Activated CD4-positive, alpha-beta memory T cell treated with anti-CD3 and anti-CD28 coated beads for 36 hours (primary cell): ENCODE measurements at places on chromosomes 12 and 14.
A peak's percentile ranks its signal among the peaks of the same experiment; 100 is the strongest.

GRCh38 chr12:77025782-77026314, 39.5 kb downstream of the E2F7 start:
- DNase-seq = no peak

- DNase-seq = no peak
Measured at GRCh38 chr14:68143341-68143841, 323.8 kb downstream of the RAD51B start.

DNA sequence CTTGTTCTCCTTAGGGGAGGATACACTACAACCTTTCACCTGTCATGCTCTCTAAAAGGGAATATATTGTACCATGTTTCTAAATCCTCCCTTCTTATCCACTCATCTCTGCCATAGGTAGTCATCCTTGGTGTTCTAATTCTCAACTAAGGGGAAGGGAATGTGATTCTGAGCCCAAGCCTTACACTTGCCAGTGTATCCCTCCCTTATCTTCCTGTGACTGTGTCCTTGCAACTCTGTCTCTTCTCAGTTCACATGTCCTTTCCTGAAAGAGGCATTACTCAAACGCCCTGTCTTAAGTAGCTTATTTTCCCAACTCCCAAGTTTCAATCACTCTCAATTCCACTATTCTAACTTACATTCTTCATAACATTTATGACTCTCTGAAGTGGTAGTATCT, 44.5 kb upstream of the SYT10 start:
- no peak for DNase-seq

DNA sequence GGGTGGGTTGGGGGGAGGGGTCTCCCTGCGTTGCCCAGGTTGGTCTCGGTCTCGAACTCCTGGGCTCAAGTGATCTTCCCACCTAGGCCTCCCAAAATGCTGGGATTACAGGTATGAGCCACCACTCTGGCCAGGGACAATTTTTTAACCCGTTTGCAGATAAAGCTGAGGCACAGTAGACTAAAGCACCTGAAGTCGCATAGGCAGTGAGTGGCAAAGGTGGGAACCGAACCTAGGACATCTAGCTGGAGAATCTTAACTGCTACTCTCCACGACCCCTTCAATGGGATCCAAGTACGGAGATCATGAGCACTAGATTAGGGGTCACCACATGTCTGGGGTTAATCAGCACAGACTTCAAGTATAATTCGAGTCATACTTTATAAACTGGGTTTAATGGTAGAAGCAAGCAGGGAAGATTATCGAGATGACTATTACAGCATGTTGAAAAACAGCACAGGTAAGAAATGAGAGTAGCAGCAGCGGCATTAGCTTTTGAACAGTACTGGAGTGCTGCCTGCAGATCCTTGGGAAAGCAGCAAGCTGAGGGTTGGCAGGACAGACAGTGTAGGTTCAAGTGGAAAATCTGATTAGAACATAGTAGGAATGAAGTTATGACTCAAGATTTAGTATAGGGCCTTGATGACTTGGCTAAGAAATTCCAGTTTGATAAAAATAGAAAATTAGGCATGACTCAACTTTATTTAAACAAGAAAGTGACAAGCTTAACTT, 23.9 kb downstream of the NID2 start:
- DNase-seq = peak; percentile 18

- no peak for DNase-seq
Measured at GRCh38 chr14:74495356-74495755, 1.8 kb downstream of the ISCA2 start.

DNA sequence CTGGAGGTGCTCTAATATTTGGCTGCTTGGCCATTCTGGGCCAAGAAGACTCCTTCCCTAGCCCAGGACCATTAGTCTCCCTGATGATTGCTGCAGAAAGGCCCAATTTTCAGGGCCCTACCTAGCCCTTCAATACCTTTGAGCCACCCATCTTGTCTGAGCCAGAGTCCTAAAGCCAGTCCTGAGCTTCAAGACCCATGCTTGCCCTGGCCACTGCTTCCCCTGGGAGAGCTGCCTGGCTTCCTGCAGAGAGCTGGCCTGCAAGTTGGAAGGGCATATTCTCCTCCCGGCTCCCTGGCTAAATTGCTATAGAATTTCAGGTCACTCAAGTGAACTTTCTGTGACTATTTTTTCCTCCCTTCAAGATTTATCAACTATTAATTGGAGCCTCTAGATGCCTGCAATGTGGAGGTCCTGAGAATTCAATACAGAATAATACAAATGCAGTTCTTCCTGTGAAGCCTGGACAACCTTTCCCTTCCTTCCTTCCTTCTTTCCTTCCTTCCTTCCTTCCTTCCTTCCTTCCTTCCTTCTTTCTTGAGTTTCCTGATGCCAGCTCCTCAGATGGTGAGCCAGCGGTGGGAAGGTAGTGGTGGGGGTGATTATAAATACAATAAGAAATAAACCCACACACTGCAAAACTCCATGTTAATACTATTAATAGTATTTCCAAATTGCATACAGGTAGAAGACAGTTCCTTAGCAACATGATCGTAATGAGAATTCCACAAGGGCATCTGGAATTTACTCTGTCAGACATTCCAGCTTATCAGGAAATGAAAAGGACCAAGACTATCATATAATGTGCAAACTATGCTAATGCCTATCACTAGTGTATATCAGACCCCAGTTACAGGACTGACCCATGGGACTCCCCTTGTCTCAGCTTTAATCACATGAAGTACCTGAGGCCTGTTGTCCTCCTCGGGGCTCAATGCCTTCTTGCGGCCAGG, 108.1 kb downstream of the ZFP36L1 start:
- no peak for DNase-seq

DNA sequence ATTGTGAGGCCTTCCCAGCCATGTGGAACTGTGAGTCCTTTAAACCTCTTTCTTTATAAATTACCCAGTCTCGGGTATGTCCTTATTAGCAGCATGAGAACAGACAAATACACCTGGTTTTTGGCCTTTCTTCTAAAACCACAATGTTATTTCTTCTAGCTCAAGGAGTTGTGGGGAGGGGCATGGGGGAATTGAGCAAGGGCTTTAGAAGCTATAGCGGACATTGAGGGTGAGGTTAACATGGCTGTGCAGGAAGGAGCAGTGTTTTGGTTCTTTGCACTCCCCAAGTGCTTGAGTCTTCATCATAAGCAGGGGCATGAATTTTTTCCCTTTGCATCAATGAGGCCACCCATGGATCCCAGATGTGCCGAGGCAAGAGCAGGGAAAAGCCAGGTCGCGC, 86.8 kb downstream of the SPRING1 start:
- DNase-seq = no peak

DNA sequence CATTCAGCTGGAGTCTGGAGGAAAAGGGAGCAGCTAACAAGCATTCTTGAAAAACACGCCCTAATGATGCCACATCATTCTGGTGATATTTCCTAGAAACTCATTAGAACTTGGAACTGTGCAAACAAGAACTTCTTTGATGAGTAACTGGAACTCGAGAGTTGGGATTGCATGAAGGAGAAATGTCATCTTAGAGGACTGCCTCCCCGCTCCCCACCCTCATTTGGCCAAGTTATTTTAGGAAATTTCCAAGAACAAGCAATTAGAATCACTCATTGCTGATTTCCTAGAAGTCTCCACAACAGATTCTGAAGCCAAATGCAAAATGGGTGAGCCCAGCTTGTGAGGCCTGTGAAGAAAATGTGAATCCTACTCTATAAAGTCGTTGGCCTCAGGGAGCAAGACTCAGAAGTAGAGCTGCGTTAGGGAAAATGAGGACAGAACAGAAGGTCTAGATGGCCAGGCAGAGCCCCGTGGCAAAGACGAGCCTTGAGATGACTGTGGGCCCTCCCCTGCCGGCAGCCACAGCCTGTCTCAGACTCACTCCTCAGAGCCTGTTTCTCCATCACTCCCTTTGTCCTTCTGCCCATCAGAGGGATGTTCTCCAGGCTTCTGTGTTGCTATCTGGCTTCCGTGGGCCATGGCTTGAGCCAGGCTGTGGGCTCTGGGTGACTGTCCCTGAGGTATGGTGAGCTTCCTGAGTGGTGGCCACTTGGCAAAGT, 38.4 kb downstream of the RTL1 start:
- no peak for DNase-seq

DNA sequence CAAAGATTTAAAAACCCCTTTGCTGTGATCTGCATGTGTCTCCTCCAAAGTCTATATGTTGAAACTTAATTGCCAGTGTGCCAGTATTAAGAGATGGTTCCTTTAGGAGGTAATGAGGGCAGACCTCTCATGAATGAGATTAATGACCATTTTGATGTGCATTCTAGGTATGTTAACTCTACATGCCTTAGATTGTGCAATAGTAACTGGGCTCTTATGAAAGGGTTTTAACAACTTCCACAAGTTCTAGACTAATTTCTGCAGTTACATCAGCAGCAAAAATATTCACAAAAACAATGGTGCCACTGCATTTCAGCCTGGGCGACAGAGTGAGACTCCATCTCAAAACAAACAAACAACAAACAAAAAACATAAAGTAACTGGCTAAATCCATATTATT, 3.8 kb upstream of the TAS2R10 start:
- DNase-seq = no peak

DNA sequence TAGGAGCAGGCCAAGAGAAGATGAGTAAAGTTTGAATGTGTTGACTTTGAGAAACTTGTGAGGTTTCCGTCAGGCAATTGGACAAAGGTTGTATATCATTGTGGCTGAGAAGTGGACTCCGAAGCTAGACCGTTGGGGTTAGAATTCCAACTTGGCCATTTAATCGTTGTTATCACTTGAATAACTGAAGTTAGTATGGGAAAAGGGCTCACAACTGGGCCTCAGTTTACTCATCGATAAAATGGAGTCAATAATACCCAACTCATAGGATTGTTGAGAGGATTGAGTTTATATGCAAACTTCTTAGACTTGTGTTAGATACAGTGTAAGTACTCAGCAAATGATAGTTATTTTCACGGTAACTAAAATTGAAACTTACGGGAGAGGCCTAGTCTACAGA, 846 bp downstream of the SLIRP start:
- no peak for DNase-seq

DNA sequence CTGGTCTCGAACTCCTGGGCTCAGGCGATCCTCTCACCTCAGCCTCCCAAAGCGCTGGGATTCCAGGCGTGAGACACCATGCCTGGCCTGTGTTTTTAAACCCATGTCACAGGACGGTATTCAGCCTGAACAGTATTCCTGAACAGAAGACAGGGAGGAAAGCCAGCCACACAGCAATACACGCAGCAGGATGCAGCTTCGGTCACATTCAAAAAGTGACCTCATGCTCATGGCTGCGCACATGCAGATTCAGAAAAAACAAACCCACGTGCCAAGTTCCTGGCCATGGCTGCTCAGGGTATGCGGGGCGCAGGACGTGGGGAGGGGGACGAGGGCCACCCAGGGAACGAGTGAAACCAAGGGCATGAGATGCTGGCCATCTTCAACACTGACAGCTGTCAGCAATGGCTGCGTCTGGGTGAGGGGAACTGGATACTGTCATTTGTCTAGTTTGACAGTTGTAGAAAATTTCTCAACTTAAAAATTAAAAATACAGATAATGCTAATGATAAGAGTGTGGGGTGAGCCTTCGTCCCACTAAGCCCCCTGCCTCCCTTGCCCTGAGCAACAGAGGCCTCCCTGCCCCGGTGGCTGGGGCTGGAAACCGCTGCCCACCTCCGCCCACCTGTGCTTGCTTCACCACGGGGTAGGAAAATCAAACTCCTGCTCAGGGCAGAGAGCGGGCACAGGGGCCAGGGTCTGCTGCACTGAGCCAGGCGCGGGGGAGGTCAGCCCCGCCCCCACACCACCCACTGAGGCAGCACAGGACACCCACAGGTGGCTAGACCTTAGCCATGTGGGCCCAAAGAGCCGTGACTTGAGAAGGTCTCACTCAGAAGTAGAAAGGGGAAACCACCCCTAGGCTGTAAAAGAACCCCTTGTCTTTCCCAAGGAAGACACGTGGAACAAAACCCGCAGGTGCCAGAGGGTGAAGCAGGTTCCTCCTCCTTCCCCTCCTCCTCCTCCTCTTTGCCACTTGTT, 84.2 kb downstream of the SCARB1 start:
- DNase-seq = no peak

DNA sequence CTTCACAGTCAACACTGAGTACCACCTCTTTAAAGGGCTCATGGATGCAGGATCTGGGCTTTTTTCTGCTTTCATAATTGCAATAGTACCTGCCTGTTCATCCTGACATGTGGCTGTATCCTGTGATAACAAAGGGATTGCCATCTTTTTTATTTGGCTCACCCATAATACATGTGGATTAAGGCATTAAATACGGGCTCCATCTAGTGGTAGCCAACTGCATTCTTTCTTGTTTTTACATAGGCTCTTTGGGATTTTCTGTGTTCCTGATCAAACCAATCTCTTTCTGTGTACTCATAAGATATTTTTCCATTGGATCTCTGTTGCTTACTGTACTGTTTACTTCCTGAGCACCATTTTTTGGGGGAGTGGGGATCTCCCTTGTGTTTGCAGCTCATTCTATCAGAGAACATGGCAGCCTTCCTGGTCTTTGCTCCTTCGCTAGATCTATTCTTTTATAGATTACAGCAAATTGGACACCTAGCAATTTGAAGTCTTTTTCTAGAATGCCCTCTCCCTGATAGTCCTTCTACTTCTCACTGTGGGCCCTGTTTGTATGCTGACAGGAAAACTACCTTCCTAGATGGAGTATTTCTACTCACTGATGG, 723.4 kb upstream of the MDGA2 start:
- DNase-seq = no peak

DNA sequence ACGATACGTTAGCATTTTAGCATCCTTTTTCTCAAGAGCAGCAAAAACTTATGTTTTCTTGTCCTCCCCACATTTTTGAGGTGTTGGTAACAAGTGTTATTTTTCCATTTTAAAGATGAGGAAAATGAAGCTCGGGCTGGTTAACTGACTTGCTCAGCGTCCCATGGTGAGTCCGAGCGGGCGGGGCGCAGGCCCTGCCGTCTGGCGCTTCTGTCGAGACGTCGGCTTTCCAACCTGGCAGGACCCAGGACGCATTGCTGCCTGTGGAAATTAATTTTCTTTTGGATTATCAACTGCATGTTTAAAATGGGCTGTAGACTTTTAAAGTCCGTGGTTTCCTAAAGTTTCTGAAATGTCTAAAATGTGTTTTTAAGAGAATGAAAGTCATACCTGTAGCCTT, 30.4 kb downstream of the XRCC3 start:
- no peak for DNase-seq
